ENCODE measurements at places on chromosomes 11 and 22.

GRCh38 chr22:33564683-33565082 is 355.6 kb downstream of the LARGE1 start:
- no peak for DNase-seq

GRCh38 chr11:72614381-72614780 is 59.8 kb downstream of the PDE2A start:
- DNase-seq = no peak

DNA sequence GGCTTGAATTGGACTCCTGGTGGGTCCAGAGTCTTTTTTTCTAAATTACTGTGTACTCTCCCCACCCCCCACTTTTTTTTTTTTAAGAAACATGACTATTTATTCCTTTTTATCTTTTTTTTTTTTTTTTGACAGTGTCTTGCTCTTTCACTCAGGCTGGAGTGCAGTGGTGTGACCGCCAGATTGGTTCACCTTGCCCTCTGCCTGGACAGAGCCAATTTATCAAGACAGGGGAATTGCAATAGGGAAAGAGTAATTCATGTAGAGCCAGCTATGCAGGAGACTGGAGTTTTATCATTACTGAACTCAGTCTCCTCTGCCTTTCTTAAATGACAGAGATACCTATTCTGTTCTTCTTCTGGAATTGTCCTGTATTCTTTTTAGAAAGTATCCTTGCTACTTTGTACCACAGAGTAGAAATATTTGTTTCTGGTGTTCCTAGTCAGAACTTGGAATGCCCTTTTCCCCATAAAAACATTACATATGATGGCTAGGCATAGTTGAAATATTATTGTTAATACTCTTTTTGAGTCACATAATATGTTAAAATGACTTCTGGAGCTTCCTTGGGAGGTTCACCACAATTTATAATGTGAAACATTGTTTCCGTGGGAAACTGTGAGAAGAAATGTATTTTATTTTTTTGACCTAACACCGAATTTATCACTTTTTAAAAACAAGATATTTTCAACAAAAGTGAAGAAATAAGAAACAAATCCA is 95.6 kb downstream of the UVRAG start:
- DNase-seq = no peak

DNA sequence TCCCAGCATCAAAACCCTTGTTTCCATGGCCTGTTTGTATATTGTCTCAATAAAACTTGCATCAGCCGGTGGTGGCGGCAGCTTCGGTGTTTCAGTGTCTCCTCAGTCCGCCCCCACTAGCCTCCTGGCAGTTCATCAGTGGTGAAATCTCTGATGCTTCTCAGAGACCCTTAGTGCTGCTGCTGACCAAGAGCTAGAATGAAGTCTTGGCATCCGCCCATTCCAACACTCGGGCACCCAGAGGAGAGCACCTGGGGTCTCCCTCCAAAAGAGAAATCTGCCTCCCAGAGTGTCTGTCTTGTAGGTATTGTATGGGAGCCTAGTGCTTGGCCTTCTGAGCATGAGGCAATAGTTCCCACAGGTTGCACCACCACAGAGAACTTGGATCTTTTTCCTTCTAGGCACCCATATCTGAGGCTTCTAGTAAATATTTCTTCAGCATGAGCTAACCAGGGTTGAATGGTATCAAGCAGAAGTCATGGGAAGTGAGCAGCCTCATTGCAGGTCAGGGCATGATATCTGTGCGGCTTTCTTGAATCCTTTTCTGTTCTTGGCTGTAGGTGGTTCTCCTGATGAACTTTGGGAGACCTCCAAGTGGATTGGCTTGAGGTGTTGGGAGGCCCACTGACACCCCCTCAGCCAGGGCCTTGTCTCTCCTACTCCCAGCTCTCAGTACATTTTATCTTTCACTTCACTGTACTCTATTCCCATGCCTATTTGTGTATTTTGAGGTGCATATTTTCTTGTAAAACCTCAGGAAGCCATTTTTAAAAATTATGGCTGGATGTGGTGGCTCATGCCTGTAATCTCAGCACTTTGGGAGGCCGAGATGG is 13.2 kb upstream of the AIFM3 start:
- no peak for DNase-seq

DNA sequence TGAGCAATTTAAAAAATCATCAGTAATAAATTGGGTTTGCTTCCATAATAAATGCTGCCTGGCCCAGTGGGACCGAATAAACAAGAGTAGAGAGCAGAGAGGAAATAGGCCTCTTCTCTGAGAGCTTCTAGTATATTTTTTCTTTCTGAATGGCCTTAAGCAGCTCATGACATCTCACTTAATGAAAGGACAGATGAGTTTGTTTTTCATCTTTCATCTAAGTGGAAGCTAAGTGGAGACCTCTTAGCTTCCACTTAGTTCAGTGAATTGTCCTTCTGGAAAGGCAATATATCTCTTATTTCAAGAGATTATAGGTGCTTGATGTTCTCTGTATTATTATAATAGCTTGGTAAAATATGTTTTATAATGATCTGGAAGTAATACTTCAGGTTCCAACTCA is 245.9 kb upstream of the ANO3 start:
- DNase-seq = no peak

GRCh38 chr11:32939046-32939445 is 46.4 kb downstream of the QSER1 start:
- no peak for DNase-seq

DNA sequence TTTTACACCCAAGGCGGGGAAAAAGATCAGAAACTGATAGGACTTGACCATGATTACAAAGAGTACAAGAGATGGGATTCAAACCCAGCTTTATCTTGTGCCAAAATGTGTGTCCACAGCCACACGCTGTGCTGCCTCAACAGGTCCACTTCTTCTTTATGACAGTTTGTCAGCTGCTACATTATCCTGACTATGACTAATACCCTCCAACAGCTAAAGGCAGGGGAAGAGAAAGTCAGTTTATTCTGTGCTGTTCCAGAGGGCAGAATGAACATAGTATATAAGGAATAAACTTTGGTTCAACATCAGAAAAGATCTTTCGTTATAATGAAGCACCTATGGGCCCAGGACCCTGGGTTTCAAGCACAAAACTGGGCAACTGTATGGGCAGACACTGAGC is 668.2 kb upstream of the TENM4 start:
- DNase-seq = no peak

GRCh38 chr11:83611600-83611999 is 325.4 kb upstream of the CCDC90B start:
- DNase-seq = no peak

Data from H54 (cell line).